SJCRH30 (cell line): ENCODE measurements at places on chromosomes 4 and X. TPM values are rescaled to one million over a fixed set of nuclear protein-coding genes. Genes with fewer than 3 reads are reported as not detected.

The MAOB gene
- total RNA-seq = not detected in 2 replicates

The FABP2 gene
- not detected in 2 replicates for total RNA-seq

The C4orf50 gene
- not detected in 2 replicates for total RNA-seq

The GUCY1A1 gene
- total RNA-seq = 0.08 TPM in 1 of 2 replicates, not detected in the other

The HTRA3 gene
- total RNA-seq = 0.08 TPM in 1 of 2 replicates, not detected in the other
